AML-193 (cell line): ENCODE measurements at places on chromosomes 16 and 17.
A peak's percentile ranks its signal among the peaks of the same experiment; 100 is the strongest.

GRCh38 chr17:34386343-34386696 is 23.3 kb upstream of the CCL1 start:
- no peak for DNase-seq

- DNase-seq, result no peak
Observed at GRCh38 chr17:72343911-72344310, 223.1 kb downstream of the SOX9 start.

- no peak for DNase-seq
Observed at GRCh38 chr17:38465391-38466345, 37.4 kb downstream of the ARHGAP23 start.

DNA sequence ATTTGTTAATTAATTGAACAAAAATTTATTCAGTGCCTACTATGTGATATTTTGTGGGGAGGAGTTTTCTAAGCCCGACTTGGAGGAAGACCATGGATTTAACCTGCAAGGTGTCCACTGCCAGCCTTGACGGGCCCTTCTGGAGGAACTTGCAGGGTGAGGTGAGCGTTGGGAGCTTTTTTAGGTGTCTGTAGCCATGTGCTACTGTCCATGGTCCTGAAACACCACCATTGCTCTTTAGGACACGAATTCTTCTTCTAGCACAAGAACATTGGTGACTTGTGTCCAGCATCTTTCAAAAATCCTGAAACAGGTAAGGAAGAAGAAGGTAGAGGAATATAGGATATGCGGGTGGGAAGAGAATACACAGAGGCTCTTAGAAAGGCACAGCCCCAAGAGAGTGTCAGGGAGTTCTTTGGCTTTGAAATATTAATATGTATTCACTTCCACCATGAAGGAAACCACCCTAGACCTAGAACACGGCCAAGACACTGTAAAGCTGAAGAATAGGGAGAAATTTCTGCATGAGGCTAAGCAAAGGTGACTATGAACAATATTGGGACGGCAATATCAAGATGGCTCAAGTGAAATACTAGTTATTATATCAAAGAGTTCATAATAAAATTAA is 27.9 kb upstream of the OR4D1 start:
- peak; percentile 56 for DNase-seq

GRCh38 chr16:28846933-28847273 is 755 bp upstream of the TUFM start:
- no peak for DNase-seq

DNA sequence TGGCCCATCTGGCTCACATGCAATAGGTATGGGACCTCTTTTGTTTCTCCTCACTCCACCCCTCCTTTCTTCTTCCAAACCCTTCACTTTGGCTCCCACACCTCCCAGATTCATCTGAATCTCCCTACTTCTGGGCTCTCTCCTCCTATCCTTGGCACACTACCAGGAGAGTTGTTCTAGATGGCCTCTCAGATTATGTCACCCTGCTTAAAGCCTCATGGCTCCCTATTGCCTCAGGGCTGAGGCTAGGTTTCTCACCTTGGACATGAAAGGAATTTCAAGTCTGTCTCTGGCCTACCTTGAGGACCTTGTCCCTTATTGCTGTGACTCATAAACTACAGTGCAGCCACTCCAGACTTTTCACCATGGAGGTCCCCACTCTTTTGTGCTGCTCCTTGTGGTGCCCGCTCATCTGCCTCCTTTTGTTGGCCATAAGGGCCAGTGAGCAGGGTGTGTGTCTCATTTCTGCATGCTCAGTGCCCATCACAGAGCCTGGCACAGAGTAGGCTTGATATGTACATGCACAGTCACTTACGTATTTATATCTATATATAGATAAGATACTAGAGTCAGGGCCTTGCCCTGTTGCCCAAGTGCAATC is 1.0 kb upstream of the MFAP4 start:
- no peak for DNase-seq

DNA sequence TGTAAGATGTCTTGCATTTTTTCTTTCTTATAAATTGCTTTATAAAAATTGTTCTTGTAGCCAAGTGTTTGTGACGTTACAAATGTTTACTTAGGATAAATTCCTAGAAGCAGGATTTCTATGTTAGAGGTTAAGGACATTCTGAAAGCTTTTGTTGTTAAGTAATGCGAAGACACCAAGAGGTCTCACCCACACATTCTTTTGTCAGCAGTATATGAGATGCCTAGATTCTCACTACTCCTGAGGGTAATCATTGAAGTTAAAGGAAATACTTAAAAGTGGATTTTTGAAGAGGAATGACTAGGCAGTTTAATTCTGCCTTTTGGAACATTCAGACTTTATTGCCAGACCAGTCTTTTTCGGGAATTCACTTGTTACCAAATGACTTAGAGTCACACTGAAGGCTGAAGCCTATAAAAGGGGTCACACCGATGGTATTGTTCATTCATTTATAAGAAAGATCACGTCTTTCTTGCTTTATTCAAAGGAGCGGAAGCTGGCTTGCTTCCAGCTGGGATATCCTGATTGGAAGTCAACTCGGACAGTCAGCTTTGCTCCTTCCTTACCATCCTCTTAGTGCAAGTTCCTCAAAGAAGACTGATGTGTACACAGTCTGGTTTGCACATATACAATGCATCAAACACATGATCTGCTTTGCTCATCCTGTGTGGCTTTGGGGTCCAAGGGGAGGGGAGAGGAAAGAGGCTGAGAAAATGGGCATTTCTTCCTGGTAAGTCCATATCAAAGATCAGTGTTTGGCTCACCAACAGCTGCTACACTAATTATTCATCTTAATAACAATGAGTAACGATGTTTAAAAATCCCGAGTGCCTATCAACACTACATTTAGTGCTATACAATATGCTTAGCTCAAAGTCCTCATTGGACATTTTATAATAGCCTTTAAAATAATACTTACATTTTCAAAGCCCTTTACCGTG is 160.0 kb downstream of the MAP2K6 start:
- DNase-seq, result no peak

- DNase-seq, result no peak
Observed at GRCh38 chr16:1526608-1527555, 6.6 kb upstream of the TMEM204 start.

DNA sequence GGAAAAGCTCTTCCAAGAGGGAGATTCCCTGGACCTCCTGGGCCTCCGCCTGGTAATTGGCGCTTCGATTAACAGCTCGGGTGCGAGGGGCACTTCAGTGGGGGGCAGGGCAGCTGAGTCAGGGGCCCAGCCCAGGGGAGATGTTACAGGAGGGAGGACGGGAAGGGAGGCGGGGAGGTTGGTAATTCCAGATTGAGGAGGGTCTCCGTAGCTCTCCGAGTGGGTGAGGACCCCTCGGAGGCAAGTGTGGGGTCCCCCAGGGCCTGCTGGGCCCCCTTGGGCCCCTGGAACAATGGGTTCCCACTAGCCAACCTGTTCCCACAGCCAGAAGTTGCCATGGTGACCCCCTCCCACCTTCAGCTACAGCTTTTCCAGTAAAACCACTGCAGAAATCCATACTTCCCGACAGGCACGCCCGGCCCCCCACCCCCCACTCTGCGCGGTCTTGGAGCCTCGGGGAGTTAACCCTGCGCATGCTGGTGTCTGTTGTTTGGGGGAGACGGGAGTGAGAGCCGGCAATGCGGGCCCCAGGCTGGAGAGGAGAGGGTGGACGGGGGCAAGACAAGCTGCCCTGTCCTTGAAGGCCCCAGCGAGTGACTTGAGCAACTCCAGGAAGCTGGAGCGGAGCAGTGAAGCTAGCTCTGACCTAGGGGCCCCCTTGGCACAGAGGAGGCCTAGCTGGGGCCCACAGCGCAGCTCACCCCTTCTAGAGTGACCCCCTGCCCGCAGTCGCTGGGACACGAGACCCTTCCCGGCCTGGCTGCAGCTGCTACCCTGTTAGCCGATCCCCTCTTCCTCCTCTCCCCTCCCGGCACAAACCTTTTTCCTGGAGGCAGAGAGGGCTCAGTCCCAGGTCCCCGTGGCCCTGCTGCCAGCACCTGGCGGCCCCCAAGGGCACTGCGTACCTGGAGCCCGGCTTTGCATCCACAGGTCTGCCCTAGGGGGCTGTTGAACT is 37.8 kb downstream of the TMEM235 start:
- DNase-seq, result no peak

DNA sequence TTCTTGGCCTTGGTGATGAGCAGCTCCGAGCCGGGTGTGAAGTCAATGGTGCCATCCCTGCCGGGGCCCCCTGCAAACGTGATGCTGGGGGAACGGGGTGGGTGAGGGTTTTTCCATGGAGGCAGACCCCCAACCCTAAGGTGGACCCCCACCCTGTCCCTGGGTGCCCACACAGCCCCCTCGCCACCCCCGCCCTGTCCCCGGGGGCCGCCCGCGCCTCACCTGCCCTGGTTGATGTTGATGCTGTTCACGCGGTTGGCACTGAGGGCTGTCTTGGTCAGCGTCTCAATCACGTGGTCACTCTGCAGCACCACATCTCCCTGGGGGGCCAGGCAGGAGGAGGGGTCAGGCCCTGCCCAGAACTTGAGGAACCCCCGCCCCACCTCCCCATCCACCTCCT is 11.2 kb upstream of the CRK start:
- DNase-seq, result no peak

DNA sequence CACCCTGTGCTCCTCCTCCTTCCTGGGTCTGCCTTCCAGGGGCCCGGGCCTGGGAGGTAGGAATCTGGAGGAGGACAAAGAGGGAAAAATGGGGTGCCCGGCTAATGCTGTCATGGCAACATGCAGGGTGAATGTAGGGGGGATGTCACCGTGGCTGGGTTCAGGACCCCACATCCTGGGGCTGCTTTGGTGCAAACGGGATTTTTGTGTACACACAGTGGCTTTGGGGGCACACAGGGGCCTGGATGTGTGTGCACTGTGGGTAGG is 37.0 kb upstream of the CDC42EP4 start:
- no peak for DNase-seq

GRCh38 chr17:54307351-54307750 is 484.6 kb downstream of the KIF2B start:
- no peak for DNase-seq

GRCh38 chr17:42519546-42520491 is 16.2 kb upstream of the NAGLU start:
- peak; percentile 58 for DNase-seq

GRCh38 chr16:68713361-68713760 is 23.7 kb upstream of the CDH1 start:
- no peak for DNase-seq

- no peak for DNase-seq
Observed at GRCh38 chr17:78999947-79000395, 9.6 kb downstream of the CANT1 start.

DNA sequence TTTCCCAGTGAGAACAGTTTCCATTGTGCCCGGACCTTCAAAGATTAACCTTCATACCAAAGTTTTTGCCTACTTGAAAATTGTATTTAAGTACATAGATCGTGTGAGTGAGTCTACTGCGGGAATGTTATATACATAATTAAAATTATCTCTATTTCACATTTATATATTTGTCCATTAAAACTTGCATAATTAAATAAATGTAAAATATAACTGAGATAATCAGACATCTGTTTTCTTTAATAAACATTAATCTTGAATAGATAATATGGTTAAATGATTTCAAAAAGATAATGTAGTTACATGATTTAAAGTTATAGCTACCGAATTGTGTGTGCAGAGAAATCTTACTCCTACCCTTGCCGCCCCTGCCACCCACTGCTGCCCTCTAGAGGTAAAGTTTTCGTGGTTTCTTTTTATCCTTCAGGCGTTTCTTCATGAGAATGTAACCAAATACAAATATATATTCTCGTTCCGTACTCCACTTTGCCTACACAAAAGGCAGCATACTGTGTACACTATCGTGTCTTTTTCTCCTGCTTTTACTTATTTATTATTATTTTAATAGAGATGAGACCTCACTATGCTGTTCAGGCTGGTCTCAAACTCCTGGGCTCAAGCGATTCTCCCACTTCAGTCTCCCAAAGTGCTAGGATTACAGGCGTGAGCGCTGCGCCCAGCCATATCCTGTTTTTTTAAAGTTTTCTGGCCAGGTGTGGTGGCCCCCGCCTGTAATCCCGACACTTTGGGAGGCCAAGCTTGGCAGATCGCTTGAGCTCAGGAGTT is 35.6 kb downstream of the RPA1 start:
- peak; percentile 0 for DNase-seq

DNA sequence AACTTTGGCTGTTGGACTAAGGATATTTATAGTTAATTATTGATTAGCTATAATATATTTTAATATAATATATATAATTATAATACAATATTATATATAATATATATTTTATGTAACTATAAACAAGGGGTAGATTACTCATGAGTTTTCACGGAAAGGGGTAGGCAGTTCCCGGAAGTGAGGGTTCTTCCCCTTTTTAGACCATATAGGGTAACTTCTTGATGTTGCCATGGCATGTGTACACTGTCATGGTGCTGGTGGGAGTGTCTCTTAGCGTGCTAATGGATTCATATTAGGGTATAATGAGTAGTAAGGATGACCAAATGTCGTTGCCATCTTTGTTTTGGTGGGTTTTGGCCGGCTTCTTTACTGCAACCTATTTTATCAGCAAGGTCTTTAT is 315.6 kb downstream of the WWOX start:
- DNase-seq, result no peak

GRCh38 chr17:57375040-57375769 is 118.9 kb downstream of the MSI2 start:
- no peak for DNase-seq

GRCh38 chr17:64296246-64296645 is 33.2 kb upstream of the TEX2 start:
- DNase-seq, result no peak

DNA sequence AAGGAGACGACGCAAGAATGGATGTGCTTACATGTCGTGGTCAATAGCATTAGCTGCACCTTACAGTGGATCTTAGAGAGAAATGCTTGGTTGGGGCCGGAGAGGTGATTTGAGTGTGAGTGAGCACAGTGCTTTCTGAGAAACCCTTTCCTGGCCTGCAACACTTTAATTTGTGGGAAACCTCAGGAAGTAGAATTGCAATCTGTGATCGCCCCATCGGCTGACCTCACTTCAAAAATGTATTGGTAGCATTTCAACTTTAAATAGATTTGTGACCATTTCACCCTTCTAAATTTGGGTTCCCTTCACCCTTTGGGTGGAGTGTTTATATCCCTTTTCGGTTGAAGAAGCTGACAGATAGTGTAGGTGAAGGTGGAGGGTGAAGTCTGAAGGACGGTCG is 13.2 kb downstream of the PRKCB start:
- no peak for DNase-seq
